Upper lobe of right lung (tissue), 1 donor: ENCODE measurements at places on chromosomes 1 and 21. TPM values are rescaled to one million over a fixed set of nuclear protein-coding genes. Genes with fewer than 3 reads are reported as not detected.

DNA sequence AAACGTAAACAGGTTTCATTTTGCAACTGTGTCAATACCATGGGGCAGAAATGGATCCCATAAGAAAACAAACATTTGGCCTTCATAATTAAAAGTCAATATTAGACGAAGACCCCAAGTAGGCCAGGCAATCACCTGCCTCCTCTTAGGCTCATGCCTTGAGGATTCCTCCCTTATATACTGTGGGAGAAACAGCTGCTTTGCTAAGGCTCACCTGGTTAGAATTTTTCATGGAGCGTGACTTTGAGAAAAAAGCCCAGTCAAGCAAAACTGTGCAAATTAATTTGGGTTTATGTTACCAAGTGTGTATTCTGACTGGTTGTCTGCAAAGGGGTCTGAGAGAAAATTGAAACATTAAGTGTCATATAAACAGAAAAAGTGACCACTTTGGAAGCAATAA lies 605.3 kb upstream of the USP24 start:
- peaks cover 9% of the 10 kb centered on the region for H3K4me1 ChIP-seq
- no peak overlapping the region for H3K4me3 ChIP-seq
- H3K27ac ChIP-seq: no peak overlapping the region

- peaks cover 38% of the 10 kb centered on the region for H3K4me1 ChIP-seq
- H3K36me3 ChIP-seq: no peaks in the 10 kb centered on the region
- no peak overlapping the region for H3K27ac ChIP-seq
- no peak for DNase-seq
- H3K27me3 ChIP-seq: no peaks in the 10 kb centered on the region
Measured at GRCh38 chr1:149845416-149845815, 54.0 kb upstream of the BOLA1 start.

DNA sequence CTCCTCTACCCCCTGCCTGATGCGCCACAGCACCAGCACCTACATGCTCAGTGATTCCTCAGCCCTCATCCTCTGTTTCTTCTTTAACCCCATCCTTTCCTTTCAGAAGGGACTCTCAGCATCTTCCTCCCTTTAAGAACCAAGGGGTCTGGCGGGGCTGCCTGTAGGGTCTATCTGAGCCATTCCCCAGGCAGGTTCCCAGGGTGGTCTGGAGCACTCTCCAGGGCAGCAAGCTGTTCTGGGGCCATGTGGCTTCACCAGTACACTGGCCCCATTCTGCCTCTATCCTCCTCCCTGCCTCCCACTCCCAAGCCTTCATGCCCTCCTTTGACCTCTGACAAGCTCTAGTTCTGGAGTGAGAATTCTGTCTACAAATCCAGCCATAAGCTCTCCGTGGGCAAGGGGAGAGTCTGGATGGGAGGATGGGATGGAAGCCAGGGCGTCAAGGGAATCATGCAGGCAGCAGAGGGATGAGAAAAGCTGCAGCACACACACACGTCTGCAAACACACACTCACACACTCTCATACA lies 10.4 kb downstream of the BATF3 start:
- H3K36me3 ChIP-seq: no peaks in the 10 kb centered on the region
- no peak overlapping the region for H3K27ac ChIP-seq
- H3K4me3 ChIP-seq: no peak overlapping the region
- no peaks in the 10 kb centered on the region for H3K27me3 ChIP-seq

DNA sequence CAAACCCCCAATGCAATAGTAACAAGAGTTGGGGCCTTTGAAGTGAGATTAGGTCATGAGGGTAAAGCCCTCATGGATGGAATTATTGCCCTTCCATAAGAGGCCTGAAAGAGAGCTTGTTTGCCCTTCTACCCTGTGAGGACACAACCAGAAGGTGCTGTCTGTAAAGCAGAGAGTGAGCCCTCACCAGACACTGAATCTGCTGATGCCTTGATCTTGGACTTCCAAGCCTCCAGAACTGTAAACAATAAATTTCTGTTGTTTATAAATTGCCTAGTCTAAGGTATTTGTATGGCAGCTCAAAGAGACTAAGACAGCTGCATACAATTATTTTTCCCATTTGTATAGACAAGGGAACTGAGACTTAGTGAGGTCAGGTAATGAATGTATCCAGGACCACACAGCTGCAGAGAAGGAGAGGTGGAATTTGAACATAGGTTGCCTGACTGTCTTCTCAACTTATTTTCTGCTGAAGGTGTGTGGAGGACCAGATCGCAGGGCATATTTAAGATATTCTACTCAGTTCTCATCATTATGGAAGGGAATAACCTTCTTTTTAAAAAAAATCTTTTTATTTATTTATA lies 18.7 kb downstream of the IL23R start:
- no peak overlapping the region for H3K4me3 ChIP-seq
- DNase-seq: no peak
- H3K27me3 ChIP-seq: no peaks in the 10 kb centered on the region
- H3K4me1 ChIP-seq: no peaks in the 10 kb centered on the region
- no peaks in the 10 kb centered on the region for H3K36me3 ChIP-seq

DNA sequence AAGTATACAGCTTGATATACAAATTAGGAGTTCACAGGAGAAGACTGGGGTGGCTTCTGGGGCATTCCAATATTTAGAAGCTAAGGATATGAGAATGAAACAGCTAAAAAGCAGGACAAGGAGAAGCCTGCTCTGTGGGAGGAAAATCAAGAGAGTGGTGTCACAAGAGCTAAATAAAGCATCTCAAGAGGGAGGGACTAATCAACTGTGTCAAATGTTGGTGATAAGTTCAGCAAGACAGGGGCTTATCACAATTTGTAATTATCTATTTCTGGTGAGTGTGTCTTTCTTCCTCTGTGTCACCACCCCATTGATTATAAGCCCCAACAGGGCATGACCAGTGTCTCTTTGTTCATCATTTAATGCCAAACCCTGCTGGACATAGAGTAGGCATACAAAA lies 295.8 kb upstream of the DUSP10 start:
- H3K27ac ChIP-seq: no peak overlapping the region
- DNase-seq: no peak
- H3K4me1 ChIP-seq: no peaks in the 10 kb centered on the region
- no peaks in the 10 kb centered on the region for H3K27me3 ChIP-seq
- no peaks in the 10 kb centered on the region for H3K36me3 ChIP-seq

DNA sequence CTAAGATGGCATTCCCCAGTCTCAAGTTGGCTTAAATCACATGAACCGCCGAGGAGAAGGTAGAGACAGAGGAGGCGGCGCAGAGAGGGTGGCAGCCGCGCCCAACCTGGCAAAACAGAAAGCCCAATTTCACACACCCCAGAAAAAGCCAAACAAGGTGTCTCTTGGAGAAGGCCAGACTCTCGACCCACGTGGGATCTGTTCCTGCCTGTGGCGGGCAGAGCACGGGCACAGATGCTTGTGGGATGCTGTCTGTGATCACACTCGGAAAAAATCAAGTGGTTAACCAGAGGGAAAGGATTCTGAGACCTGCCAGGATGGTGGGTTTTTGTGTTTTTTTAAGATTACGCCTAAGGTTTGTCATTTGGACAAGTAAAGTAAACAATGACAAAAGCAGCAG lies 80.7 kb downstream of the MRPL37 start:
- H3K27me3 ChIP-seq: no peaks in the 10 kb centered on the region
- peaks cover 38% of the 10 kb centered on the region for H3K4me1 ChIP-seq
- no peak for DNase-seq
- H3K36me3 ChIP-seq: no peaks in the 10 kb centered on the region

- no peak overlapping the region for H3K27ac ChIP-seq
- no peaks in the 10 kb centered on the region for H3K4me1 ChIP-seq
- no peaks in the 10 kb centered on the region for H3K27me3 ChIP-seq
- H3K4me3 ChIP-seq: no peak overlapping the region
Measured at GRCh38 chr1:190608282-190608681, 130.6 kb upstream of the BRINP3 start.

GRCh38 chr1:217946511-217946910 lies 315.4 kb downstream of the SPATA17 start:
- no peaks in the 10 kb centered on the region for H3K36me3 ChIP-seq
- H3K27ac ChIP-seq: no peak overlapping the region
- no peak overlapping the region for H3K4me3 ChIP-seq
- H3K4me1 ChIP-seq: no peaks in the 10 kb centered on the region
- H3K27me3 ChIP-seq: no peaks in the 10 kb centered on the region

DNA sequence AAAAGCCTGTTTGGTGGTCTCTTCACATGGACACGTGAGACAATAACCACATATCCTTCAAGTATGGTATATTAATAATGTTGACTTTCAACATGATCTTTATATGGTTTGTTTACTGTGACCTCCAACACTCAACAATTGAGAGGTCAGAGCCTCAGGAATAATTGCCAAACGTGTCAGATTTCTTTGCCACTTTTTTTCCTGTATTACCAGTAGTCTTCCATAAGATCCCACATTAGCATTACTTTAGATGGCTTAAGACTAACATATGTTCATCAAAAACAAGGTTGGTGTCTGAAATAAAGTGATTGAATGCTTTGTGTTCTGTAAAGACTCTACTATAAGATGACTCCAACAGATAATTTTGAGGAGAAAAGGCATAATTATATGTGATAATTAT lies 118.7 kb upstream of the F3 start:
- H3K27me3 ChIP-seq: no peaks in the 10 kb centered on the region
- no peak overlapping the region for H3K4me3 ChIP-seq
- H3K4me1 ChIP-seq: peaks cover 6% of the 10 kb centered on the region

GRCh38 chr1:50783286-50783685 lies 176.8 kb downstream of the FAF1 start:
- no peaks in the 10 kb centered on the region for H3K4me1 ChIP-seq
- H3K27me3 ChIP-seq: no peaks in the 10 kb centered on the region
- no peak overlapping the region for H3K4me3 ChIP-seq
- DNase-seq: no peak
- H3K27ac ChIP-seq: no peak overlapping the region

DNA sequence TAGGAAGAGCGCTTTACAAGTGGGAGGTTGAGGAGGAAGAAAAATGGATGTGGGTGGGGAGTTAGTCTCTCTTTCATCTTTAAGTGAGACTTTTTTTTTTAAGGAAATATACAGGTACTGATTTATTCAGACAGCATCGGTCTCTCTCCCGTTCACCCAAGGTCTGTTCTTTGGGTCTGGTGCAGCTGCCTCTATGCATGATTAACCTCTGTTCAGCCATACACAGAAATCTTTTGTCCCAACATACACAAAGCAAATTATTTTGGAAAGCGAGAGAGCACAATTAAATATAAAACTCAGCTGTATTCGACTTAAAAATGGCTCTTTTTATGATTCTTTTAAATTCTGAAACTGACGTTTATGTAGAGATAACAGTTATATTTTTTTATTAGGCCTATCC lies 11.0 kb downstream of the PROX1 start:
- H3K4me3 ChIP-seq: no peak overlapping the region
- peaks cover 5% of the 10 kb centered on the region for H3K27me3 ChIP-seq
- no peak for DNase-seq
- no peak overlapping the region for H3K27ac ChIP-seq
- H3K4me1 ChIP-seq: no peaks in the 10 kb centered on the region

GRCh38 chr1:24481843-24482610 lies 20.6 kb upstream of the RCAN3 start:
- no peaks in the 10 kb centered on the region for H3K27me3 ChIP-seq
- H3K4me1 ChIP-seq: peaks cover 7% of the 10 kb centered on the region
- no peak for DNase-seq
- H3K36me3 ChIP-seq: no peaks in the 10 kb centered on the region
- no peak overlapping the region for H3K4me3 ChIP-seq

DNA sequence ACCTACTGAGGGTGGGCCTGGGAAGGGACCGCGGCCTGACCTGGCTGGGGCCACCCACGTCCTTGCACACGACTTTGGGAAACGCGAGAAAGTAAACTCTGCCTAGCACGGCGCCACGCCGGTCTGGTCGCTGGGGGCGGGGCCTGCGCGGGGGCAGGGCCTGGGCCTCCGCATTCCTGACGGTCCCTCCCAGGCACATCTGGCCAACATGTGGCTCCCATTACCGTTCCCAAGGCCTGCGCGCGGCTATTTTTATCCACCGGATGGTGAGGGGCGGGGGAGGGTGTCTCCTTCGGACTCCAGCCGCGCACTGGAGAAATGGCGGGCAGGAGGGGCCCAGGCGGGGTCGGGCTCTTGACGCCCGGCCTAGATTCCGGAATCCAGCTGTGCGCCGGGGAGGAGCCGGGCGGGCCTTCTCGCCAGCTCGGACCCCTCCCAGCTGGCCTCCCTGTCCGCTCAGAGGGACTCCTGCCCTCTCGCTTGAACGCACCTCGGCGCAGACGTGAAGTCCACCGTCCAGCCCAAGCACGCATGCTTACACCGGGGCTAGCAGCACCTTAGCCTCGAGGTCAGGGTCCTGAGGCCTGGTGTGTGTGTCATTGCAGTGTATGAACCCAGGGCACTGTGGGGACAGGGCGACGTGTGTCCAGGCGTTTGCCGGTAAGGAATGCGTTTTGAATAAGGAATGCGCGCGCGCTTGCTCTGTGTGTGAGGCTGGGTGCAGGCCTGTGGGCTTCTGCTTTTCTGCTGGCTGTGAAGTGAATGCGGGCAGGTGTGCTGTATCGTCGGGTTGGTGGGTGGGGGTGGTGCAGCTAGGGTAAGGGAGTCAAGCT lies 2.1 kb downstream of the EVA1B start:
- H3K4me3 ChIP-seq: peak overlapping the region; percentile 78
- H3K4me1 ChIP-seq: peaks cover 31% of the 10 kb centered on the region
- DNase-seq: peak; percentile 81
- no peaks in the 10 kb centered on the region for H3K36me3 ChIP-seq
- peak overlapping the region; percentile 75 for H3K27ac ChIP-seq

GRCh38 chr1:9028921-9029705 lies 2.9 kb upstream of the SLC2A7 start:
- H3K4me1 ChIP-seq: no peaks in the 10 kb centered on the region
- H3K4me3 ChIP-seq: no peak overlapping the region
- no peak for DNase-seq
- no peak overlapping the region for H3K27ac ChIP-seq
- H3K36me3 ChIP-seq: no peaks in the 10 kb centered on the region

GRCh38 chr21:24372506-24372905 lies 1234.8 kb downstream of the MRPL39 start:
- H3K27me3 ChIP-seq: no peaks in the 10 kb centered on the region
- no peak for DNase-seq
- no peak overlapping the region for H3K27ac ChIP-seq
- H3K36me3 ChIP-seq: no peaks in the 10 kb centered on the region
- H3K4me1 ChIP-seq: no peaks in the 10 kb centered on the region

GRCh38 chr21:45800339-45801080 lies 157.0 kb downstream of the PCBP3 start:
- H3K36me3 ChIP-seq: no peaks in the 10 kb centered on the region
- DNase-seq: no peak
- no peaks in the 10 kb centered on the region for H3K4me1 ChIP-seq
- H3K27me3 ChIP-seq: no peaks in the 10 kb centered on the region
- H3K4me3 ChIP-seq: no peak overlapping the region

- DNase-seq: no peak
- H3K4me3 ChIP-seq: no peak overlapping the region
- H3K4me1 ChIP-seq: no peaks in the 10 kb centered on the region
- no peak overlapping the region for H3K27ac ChIP-seq
- no peaks in the 10 kb centered on the region for H3K36me3 ChIP-seq
Measured at GRCh38 chr1:115052454-115053083, 22.9 kb downstream of the TSHB start.

DNA sequence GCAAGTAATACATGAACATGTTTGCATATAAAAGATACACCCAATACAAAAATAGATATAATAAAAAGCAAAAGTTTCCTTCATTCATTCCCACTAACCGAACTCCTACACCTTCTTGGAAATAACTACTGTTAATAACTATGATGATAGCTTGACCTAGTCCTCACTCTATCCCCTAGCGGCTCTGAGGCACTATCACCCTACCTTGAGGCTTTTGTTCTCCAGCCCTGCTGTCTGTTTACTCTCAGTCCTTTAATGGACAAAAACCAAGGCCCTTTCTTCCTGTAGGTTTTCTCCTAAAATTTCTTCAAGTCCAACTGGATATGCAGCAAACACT lies 186.6 kb downstream of the SLC35F3 start:
- no peak overlapping the region for H3K27ac ChIP-seq
- no peak for DNase-seq
- H3K36me3 ChIP-seq: no peaks in the 10 kb centered on the region
- H3K4me1 ChIP-seq: peaks cover 4% of the 10 kb centered on the region
- H3K27me3 ChIP-seq: no peaks in the 10 kb centered on the region

The GBP7 gene
- total RNA-seq: 0.32 TPM

The LACTBL1 gene
- total RNA-seq: not detected

The CASQ2 gene
- 1.3 TPM for total RNA-seq
